Activated T-cell treated with anti-CD3 and anti-CD28 coated beads for 1 hour (primary cell): ENCODE measurements at places on chromosomes 4 and X.

- no peak for DNase-seq
Observed at GRCh38 chrX:18394477-18394876, 30.9 kb upstream of the CDKL5 start.

GRCh38 chr4:48938831-48939230 lies 32.3 kb upstream of the OCIAD2 start:
- no peak for DNase-seq

- no peak for DNase-seq
Observed at GRCh38 chr4:14078326-14078725, 450.8 kb upstream of the BOD1L1 start.

DNA sequence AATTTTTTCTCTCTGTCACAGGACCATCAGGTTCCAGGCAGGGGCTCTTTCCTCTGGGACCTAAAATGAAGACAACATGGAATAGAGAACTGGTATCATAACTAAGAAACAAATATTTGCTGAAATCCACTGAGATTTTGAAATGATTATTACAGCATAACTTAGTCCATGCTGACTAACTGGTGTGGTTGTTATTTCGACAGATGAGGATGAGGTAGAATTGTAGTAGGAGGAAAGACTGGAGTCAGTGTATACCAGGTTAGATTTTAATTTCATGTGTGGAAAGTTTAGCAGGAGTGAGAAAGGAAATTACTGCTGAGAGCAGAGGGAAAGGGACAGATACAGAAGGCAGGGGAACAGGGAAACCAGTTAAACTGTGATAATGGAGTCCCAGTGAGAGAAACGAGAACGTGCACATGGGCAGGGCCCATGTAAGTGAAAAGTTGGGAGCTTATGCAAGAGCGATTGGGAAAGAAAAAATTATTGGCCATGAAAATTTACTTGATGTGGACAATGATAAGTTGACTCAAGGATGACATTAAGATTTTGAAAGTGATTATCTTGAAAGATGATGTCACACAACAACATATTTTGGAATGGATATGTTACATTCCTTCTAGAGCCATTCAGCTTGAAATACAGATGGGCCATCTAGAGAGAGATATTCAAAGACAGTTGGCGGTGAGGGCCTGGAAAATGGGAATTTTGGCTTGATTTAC lies 98.7 kb upstream of the DDIT4L start:
- DNase-seq, result no peak

- no peak for DNase-seq
Observed at GRCh38 chrX:33205321-33205720, 6.0 kb downstream of the DMD start.

GRCh38 chr4:147078362-147078761 lies 132.7 kb upstream of the TTC29 start:
- no peak for DNase-seq

GRCh38 chrX:103791228-103791627 lies 14.6 kb downstream of the PLP1 start:
- no peak for DNase-seq
